ENCODE measurements at places on chromosomes 3 and 15.

- DNase-seq: no peak
Measured at GRCh38 chr15:39340903-39341645, 239.8 kb upstream of the THBS1 start.

GRCh38 chr3:58521917-58522631 is 14.9 kb downstream of the ACOX2 start:
- no peak for DNase-seq

DNA sequence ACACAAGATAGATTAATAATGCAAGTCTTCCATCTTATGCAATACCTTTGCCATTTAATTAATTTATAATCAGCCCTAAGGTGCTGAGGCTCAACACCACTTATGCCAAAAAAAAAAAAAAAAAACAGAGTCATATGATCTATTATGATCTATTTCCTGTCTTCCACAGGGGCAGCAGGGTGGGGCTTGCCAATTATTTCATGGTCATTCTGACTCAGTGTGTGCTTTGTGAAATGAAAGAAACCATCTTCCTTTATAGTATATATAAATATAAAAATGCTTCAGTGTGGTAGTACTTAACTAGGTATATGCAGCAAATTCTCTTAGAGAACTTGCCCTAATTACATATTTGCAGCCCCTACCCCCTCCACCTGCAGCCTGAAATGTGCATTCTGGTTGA is 7.2 kb upstream of the RARB start:
- no peak for DNase-seq

GRCh38 chr3:78668302-78668701 is 1099.5 kb downstream of the ROBO1 start:
- no peak for DNase-seq

DNA sequence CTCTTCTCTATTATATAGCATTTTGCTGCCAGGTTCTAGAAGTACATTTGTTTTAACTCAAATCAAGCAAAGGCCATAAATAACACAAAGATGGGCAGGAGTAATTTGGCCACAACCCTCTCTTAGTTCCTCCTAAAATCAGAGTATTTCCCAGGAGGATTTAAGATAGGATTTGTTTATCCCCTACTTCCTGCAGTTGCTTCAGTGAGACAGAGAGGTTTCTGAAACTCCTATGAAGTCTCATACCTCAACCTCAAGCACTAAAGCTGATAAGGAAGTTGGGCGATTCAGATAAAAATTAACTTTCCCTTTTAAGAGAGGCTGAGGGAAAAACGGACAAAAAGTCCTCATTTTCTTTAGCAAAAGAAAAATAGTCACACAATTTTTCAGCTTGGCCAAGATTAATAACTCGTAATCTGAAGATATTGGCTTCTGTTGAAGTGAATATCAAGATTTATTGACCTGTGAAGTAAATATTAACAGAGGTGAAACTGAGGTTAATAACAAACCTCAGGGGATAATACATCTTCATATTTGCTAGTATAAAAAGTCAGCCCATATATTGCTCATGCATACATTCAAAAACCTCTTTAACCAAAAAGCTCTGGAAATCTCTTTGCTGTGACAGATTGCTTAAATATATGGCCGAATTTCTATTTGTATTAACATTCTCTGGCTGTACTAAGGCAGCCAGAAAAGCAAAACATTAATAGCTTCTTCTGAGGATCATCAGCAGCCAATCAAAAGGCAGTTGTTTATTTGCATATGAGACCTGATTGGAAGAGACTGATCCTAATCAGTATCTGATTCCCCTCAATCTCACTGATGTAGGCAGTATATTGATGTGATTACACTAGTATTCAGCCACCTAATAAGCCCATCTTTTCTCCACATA is 90.6 kb upstream of the GADL1 start:
- DNase-seq: no peak

GRCh38 chr15:41562244-41562643 is 3.2 kb downstream of the TYRO3 start:
- DNase-seq: no peak

DNA sequence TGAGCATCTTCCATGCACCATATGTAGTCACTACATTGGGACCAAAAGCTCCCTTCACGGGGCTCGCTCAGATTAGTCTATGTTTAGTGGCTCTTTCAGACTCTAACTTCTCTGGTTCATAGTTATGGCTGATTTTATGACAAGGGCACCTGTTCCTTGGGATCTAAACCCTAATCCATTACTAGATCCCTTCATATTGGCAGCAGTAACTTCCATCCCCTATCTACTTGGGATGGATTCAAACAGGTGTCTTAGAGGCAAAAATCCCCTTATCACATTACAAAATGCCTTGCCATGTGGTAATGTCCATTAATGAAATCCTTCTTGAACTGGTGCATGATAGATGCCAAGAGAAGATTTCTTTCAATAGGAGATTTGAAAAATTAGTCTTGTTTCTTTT is 96.7 kb upstream of the TP63 start:
- DNase-seq: no peak

- DNase-seq: no peak
Measured at GRCh38 chr15:88018869-88019641, 237.5 kb downstream of the NTRK3 start.

GRCh38 chr15:100860829-100861510 is 18.7 kb upstream of the ALDH1A3 start:
- DNase-seq: no peak

GRCh38 chr3:158700559-158700958 is 28.1 kb upstream of the LXN start:
- DNase-seq: no peak

DNA sequence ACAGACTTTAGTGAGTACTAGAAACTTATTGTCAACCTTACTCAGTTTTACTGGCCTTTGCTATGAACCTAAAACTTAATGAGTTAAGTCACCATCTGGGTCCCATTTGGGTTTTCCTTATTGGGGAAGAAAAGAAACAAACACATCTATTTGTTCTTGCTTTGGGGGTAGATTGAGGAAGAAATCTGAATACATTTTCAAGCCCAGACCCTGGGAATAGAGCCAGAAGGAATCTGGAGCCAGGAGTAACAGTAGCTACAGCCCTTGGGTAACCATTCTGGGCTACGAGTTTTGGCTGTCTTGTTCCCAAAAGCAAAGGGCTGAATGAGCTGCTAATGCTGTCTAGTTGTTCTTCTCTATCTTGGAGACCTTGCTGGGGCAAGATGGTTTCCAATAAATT is 16.5 kb downstream of the SLC12A1 start:
- no peak for DNase-seq

- DNase-seq: peak; percentile 24
Measured at GRCh38 chr3:18649666-18650363, 224.7 kb upstream of the SATB1 start.

DNA sequence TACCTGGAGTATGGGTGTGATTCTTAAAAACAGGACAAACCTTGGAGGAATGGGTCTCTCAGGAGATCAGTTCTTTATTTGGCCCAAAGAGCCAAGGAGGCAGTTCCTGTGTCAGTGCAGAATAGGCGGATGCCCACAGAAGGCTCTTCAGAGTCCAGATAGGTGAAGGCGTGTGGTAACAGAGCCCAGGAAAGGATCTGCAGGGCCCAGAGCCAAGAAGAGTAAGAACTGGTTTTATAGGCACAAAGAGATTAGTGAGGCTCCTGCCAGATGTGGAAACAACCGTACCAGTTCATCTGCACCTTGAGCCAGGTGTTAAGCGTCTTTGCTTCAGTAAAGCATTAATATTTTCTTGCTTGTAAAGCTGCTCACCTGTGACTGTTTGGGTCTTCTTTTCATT is 140.1 kb upstream of the BFSP2 start:
- DNase-seq: no peak

GRCh38 chr15:81950841-81951414 is 94.9 kb downstream of the MEX3B start:
- no peak for DNase-seq
